Uterus (tissue), 4 donors: ENCODE measurements at places on chromosomes 3 and 15. TPM values are rescaled to one million over a fixed set of nuclear protein-coding genes. Genes with fewer than 3 reads are reported as not detected.

The SPRED1 gene
- total RNA-seq, result 6.1 TPM

DNA sequence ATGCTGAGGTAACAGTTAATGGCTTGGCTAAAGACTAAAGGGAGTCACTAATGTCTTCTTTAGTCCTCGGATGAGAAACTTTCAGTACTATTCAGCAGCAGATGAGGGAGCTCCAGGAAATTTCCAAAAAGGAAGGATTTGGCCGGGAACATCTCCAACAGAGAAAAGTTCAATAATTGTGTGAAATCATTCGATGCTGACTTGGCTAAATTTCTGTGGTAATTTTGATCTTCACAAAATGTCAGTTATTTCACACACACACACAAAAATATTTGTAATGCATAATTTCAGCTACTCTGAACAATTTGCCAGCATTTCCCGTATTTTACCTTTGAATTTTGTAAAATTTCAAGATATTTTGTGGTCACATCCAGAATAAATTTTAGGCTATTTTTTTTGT, 462.8 kb upstream of the MDFIC2 start:
- DNase-seq, result no peak

The NMNAT3 gene
- total RNA-seq, result 9.2 TPM

The CLEC3B gene
- total RNA-seq, result 61.8 TPM

- DNase-seq, result no peak
Observed at GRCh38 chr15:64975390-64975789, 14.3 kb downstream of the SPG21 start.

- no peak for DNase-seq
Observed at GRCh38 chr3:119560160-119560559, 746 bp upstream of the CD80 start.

DNA sequence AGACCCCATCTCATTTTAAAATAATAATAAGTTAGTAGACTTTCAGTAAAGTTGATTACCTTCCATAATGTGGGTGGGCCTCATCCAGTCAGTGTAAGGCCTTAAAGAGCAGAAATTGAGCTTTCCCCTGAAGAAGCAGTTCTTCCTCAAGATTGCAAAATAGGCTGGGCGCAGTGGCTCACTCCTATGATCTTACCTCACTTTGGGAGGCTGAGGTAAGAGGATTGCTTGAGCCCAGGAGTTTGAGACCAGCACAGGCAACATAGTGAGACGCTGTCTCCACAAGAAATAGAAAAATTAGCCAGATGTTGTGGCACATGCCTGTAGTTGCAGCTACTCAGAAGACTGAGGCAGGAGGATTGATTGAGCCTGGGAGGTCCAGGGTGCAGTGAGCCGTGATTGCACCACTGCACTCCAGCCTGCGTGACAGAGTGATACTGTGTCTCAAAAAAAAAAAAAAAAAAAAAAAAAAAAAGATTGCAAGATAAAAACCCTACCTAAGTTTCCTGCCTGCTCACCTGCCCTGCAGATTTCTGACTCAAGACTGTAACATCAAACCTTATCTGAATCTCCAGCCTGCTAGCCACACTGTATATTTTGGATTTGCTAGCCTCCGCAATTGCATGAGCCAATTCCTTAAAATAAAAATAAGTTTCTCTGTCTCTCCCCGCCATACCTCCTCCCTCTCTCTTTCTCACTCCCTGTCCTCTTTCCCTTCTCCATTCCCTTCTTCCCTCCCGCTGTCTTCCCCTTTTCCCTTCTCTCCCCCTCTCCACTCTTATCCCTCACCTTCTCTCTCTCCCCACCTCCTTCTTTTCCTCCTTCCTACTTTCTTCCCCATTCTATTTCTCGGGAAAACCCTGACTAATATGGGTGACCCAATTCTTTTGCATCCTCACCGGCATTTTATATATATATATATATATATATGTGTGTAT, 16.9 kb downstream of the KLHL18 start:
- DNase-seq, result no peak

- no peak for DNase-seq
Observed at GRCh38 chr15:71117714-71118305, 2.5 kb downstream of the THSD4 start.

DNA sequence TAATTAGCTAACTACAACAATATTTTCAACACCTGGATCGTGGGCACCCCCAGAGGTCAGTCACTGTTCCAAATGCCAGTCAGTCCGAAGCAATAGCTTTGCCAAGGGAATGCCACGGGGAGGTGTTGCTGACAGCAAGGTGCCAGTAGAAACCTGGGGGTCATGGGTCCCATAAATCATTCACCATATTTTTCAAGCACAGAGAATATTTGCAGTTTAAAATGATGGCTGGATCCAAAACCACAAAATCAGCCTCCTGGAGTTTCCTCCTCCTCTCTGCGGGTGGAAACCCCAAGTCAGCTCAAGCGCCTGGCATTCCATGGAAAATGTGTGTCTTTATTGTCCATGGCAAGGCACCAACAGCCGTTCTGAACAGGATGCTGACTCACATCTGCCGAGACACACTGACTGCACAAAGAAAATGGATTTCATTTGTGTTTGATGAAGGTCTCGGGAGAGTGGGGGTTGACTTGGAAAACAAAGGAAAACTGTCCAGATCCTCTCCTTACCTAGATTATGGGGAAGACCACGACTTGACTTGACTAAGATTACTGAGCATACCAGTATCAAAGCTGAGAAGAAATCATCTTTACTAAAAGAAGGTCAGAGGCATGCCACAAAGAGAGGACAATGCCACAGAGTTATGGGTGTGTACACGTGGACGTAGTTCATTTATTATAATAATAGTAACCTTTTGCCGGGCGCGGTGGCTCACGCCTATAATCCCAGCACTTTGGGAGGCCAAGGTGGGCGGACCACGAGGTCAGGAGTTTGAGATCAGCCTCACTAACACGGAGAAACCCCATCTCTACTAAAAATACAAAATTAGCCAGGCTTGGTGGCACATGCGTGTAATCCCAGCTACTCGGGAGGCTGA, 26.4 kb downstream of the ANXA2 start:
- peak; percentile 89 for DNase-seq

GRCh38 chr3:70981231-70981880, 602.2 kb downstream of the FOXP1 start:
- no peak for DNase-seq

- DNase-seq, result no peak
Observed at GRCh38 chr3:169255511-169255910, 408.0 kb downstream of the MECOM start.

GRCh38 chr15:60421544-60421943, 23.8 kb upstream of the ANXA2 start:
- no peak for DNase-seq

- DNase-seq, result no peak
Observed at GRCh38 chr3:108311797-108312196, 15.4 kb downstream of the HHLA2 start.

DNA sequence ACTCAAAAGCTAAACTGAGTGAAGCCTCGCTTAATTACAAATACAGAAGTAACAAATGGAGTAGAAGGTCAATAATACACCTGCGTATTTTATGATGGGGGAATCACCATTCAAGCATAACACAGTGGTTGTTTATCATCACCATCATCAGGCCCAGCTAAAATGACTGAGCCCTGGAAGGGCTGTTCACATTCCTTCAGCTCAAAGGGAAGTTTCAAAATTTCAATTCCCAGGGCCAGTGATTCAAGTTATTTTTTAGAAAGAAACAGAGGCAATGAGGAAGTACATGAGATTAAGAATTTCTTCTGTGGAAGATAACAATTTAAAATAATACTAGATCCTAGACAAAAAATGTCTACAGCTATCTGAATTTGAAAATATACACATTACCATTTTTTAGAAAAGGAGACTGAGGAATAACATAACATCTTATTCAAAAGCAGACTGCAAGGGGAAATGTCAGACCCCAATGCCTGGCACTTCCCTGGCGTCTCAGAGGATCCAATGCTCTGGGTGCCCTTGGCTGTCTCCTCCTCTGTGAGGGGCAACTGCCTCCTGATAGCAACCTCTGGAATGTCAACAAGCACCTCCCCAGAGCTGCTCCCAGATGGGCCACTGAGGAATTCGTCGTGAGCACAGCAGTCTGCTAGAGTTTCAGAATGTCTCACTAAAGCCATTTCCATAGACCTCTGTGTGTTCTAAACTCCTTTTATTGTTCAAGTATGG, 22.8 kb downstream of the EHD4 start:
- DNase-seq, result no peak

- no peak for DNase-seq
Observed at GRCh38 chr3:94645790-94646189, 582.9 kb downstream of the NSUN3 start.

DNA sequence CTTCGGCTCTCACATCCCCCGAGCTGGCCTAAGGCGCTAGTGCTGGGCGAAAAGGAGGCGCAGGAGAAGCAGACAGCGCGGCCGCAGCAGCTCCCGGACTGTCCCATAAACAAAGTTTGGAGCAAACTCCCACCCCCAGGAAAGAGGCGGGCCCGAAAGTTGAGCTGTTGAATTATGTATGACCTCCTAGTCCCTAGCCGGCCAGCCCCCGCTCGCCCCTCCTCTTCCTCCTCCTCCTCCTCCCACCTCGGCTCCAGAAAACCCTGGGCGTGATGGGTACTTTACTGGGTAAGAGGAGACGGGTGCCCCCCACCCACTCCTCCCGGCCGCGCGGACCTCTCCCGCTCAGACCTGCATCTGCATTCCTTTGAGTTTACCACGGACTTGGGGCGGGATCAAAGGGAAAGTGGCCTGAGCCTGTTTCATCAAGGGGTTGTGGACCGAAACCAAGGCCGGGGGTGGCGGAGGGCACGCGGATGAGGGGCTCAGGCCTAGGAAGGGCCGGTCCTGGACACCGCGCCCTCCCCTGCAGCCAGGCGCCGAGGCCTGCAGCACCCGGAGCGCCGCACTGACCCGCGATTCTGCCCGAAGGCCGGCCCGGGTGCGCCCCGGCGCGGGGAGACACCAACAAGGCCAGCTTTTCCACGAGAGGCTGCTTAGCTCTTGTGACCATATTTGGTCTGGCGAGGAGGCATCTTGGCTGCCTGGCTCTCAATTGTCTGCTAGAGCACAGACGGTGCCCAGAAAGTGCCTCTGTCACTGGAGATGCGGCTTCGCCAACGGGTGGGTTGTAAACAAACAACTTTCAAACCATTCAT, at the start of gene WWTR1:
Gene WWTR1, minus strand, starts transcription at position 100 of the 818 bp plus-strand sequence. CDS start 719 bp downstream, outside the sequence.
- peak; percentile 98 for DNase-seq

The SPSB4 gene
- not detected for total RNA-seq

DNA sequence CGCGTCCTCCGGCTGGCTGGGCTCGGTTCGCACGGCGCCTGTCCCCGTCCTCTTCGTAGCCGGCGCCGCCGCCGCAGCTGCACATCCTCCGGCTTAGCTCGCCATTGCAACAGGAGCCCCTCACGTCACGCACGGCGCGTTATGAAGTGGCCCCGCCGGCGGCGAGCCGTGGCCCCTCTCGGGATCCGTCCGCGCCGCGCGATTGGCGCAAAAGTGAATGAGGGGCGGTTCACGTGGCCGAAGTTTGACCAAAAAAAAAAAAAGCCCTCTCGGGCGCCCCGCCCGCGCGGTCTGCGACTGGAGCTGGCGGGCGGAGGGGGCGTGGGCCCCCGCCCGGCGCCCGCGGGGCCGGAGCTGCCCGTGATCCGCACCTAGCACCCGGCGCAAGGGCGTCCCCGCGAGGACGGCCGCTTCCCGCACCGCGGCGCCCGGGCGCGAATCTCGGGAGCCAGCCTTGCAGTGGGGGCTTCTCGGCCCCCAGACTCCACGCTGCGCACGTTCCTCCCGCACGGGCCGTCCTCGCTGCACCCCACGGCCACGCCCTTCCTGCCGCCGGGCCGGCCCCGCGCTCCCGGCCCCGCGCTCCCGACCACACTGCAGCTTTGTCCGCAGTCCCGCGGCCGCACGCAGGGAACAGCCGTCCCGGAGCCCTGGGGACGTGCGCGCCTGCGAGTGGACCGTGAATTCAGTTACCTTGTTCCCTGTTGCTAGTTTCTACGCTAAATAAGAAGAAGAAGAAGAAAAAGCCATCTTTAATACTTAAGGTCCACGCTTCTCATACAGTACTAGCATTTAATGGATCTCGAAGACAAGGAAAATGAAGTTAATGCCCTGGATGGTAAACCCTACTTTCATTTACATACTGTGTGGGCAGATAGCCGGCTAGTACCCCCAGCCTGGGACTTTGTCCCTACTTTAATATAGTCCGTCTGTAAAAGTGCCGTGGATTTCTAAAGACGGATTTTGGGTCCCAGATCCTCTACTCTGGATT, at the start of gene CHSY1:
Gene CHSY1, minus strand, starts transcription at position 219 of the 991 bp plus-strand sequence. CDS start 592 bp downstream, outside the sequence.
- DNase-seq, result peak; percentile 94

The NME9 gene
- total RNA-seq, result 5.0 TPM

The FETUB gene
- not detected for total RNA-seq

GRCh38 chr15:77874063-77874462, 203.4 kb downstream of the TBC1D2B start:
- DNase-seq, result no peak

The CYP11A1 gene
- total RNA-seq, result not detected

- DNase-seq, result no peak
Observed at GRCh38 chr15:89144491-89144890, 56.2 kb downstream of the ABHD2 start.

DNA sequence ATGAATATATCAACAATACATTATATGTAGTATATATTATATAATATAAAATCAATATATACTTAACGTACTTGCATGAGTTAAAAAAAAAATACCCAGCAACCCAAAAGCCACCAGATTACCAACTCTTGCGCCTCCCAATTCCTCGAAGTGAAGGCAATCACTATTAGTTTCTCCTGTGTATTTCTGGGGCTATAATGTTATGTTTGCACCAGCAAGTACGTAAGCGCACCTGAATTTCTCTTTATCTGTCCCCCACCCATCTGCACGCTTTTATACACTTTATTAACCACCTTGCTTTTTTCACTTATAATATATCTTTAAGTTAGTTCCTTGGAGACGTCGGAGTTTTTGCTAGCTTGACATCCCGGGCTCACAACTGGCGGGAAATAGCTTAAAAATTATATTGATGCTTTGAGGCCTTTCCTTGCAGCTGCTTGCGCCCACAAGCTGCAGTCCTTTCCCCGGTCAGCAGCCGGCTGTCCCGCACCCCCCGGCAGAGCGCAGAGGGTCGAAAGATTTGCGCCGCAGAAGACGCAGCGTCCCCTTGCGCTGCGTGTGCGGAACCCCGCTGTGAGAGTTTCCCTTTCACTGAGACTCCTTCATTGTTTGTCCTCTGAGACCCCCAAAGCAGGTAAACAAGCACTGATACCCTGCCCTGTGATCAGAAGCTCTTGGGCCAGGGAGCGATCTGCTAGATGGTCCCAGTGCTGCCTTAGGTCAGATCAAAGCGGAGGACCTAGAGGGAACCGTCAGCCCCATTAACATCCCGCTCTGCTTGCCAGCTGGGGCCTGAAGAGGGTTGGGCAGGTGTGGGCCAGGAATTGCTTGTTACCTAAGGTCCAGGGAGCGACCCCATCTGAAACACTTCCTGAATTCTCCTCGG, 8.9 kb upstream of the EOMES start:
- no peak for DNase-seq

DNA sequence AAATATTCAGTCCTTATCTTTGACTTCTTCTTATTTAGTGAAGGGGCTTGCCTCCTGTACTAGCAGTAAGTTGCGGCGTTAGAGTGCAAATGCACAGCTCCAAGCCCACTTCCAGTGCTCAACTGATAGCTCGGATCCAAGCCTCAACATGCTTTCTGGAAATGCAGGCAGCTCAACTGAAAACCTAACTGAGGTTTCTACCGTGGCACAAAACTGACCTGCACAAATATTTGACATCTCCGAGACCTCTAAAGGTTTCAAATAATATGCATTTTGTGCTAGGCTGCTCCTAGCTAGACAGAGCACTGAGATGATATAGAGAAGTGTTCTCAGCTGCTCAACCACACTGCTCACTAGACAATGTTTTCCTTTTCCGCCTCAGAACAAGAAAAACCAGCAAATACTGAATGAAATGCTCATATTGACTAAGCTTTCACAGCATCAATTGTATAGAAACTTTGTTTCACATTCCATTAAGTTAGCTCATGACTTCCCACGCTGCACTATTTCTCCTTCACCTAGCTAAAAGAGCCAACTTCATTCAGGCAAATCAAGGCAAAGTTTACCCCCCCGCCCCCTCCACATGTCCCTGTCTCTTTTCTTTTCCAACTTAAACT, 822 bp downstream of the ZNF385D start:
- DNase-seq, result no peak
